ENCODE measurements at places on chromosomes 5 and 9.

DNA sequence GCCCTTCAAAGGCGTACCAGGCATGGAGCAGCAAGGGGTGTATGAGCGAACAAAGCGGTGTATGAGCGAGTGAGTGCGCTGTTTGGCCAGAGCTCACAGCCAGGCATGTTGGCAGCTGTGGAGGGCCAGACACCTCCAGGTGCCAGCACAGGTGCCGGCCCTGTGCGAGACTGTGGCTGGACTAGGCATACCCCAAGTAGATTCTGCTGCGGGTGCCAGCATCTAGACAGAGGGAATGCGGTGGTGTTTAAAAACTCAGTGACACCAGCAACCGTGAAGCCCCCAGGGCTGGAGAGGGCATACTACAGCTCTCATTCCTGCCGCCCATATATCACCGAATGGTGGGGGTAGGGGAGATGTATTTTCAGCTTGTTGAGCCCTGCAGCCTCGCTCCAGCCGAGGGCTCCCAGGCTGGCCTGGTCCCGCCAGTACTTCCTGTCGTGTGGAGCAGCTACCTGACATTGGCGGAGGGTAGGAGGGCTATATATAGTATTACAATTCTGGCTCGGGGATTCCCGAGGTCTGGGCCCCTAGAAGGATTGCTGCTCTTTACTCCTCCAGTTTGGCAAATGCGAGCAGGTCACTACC, 1829.6 kb upstream of the NUDT12 start:
- no peak for DNase-seq

DNA sequence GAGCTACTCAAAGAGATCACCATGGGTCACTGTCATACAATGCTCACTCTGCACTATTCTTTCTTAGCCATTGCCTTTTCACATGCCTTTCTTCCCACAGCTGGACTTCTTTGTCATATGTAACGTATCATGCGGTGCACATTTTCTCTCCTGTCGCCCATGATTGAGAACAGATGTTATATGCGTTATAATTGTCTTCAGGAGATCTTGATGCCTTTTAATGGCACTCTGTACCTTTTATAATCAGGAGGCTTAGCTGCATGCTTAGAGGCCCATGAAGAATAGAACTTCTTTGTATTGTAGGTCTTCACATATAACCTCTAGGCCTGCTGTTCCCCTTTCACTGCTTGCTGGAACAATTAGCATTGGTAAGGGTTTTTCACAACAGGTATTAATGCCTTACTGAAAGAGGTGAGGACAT, 436.1 kb downstream of the CDH10 start:
- no peak for DNase-seq

DNA sequence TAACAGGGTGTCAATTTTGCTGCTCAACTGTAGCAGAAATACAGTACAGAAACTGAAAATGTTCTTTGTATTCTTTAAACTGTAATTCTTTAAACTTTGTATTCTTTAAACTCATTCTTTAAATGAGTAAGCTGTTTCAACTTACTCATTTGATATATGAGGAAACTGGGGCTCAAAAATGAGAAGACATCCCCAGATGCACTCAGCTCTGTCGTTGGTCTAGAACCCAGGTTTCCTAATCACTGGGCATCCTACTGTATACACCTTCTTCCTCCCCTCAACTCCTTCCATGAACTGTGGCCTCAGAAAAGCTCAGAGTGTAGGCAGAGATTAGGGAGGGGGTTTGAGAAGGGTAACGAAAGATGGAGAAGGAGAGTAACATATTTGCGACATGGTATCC, 136.5 kb upstream of the MAST4 start:
- no peak for DNase-seq

DNA sequence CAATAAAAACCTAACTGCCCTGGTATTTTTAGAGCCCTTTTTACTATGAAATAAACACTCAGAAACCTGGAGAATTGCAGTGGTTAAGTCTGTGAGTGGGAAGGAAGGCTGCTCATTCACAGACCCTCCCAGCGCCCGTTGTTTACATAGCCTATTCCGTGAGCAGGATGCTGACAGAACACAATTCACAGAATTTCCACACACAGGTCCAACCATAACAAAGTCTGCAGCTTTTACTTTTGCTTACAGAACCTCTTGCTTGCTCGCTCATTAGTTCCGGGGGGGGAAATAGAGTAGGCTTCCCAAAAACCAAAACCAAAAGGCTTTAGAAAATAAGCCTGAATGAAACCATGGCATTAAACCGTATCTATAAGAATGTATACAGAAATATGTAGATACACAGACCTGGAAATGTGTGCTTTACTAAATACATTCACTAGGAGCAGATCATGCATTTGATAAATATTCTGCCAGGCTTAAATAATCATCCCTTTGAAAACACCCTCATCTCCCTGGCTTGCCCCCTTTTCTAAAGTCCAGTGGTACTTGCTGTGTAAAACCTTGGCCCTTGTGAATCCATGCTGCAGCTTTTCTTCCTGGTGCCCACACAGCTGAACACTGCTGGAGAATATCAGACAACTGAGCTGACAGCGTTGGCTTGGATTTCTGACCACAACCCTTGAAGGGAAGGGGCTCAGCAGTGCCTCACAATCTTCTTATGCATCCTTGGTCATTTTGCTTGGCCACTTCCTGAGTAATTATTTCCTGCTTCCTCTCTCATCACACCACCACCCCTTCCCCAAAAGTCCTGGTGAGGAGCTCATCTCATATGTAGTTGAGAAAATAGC, 128.0 kb downstream of the FANCC start:
- DNase-seq, result peak; percentile 40

- no peak for DNase-seq
Measured at GRCh38 chr5:87081511-87082372, 185.9 kb upstream of the RASA1 start.

DNA sequence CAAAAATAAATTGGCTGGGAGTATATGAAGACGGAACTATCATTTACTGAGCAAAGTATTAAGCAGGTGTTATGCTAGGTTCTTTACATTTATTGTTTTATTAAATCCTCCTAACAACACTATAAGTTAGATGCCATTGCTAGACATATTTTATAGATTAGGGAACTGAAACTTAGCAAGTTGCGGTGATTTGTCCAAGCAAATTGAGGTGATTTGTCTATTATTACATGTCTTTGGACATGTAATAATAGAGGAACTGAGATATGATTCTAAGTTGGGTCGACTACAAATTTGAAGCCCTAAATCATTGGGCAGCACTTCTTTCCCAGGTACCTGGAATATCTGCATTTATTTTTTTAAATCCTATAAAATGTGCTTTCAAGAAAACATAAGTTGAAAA, 429.9 kb downstream of the GABRG2 start:
- DNase-seq, result no peak

- DNase-seq, result no peak
Measured at GRCh38 chr9:133780962-133781827, 43.0 kb upstream of the SARDH start.

DNA sequence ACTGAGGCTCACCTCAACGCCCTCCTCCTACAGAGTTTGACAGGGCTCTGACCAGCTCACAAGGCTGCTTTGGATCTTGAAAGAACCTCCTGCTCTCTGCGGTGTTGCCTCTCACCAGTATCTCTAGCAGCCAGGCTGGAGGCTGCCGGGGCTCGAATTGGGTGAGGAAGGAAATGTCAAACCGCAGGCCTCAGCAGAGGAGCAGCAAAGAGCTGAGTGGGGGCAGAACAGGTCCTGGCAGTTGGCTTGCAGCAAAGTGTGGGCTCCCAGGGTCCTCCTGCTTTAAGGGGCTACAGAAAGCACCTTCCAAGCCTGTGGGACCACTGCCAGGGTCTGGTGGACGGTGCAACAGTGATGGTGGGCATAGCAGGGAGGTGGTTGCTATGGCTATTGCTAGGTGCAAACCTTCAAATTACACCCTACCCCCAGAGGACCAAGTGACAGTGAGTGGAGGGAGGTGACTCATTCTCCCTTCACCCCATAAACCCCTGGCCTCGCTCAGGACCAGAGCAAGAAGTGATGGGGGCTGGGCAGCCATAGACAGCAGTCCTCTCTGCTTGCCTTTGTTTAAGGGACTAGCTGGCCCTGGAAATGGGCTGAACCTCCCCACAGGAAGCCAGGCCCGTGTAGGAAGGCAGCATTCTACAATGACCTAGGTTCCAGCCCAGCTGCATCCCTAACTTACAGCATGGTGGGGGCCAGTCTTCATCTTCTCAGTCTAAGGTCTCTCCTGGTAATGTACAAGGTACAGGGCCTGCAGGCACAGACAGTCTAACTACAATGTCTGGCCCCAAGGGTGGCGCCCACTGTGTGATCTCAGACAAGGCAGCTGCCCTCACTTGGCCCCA, 18.7 kb downstream of the LCP2 start:
- DNase-seq, result no peak

DNA sequence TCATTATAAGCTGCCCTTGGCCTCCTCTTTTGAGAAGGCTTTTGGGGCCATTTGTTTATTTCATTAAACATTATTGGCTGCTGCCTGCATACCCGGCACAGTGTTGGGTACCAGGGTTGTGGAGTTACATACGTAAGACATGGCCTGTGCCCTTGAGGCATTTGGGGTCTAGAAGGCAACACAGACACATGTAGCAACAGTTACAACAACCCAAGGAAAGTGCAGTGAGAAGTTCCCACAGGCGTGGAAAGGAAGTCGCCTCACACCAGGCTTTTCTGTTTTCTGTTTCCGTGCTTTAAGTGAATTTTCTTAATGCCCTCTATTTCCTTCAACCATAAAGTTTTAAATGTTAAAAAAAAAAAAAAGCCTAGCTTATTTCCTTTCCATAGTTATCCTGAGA, 47.4 kb downstream of the GALNT10 start:
- DNase-seq, result no peak

- no peak for DNase-seq
Measured at GRCh38 chr5:59487772-59488729, 405.5 kb downstream of the PDE4D start.

GRCh38 chr5:164319161-164319560, 813.7 kb downstream of the MAT2B start:
- no peak for DNase-seq

All from fibroblast of skin of abdomen (primary cell).